ENCODE measurements at places on chromosomes 2 and 18.

- DNase-seq = no peak
Measured at GRCh38 chr2:64268330-64269048, 124.3 kb upstream of the PELI1 start.

DNA sequence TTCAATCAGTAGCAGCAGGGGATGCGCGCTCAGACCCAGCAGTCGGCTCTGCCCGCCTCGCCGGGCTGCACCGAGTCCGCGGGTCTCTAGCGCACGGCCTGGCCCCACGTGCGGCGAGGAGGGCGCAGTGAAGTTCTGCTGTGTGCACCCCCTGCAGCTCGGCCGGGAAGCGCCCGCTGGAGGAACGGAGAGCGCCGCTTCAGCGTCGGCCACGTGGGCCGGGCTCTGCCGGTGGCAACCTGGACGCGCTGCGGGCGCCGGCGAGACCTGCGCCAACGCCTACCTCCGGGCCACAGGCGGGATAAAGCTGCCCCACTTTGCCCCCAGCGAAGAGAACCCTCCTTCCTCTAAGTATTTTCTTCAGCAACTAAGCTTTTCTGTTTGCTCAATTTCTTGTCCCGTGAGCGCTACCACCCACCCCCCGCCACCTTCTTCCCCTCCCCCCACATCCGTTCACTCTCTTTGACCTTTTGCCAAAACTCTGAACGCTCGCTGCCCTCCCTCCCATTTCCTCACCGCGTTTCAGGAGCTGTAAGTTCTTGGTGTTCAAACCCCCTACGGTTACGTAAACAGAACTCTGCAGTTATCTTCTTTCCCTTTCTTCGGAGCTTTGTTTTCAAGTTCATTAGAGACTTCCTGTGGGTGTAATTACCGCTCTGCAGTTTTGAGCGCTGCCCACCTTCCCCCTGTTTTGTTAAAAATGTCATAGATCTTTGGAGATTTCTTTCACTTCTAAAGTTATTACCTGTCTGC lies 42.6 kb upstream of the EDAR start:
- peak; percentile 58 for DNase-seq

- DNase-seq = no peak
Measured at GRCh38 chr2:241011751-241012510, 13.5 kb downstream of the SNED1 start.

DNA sequence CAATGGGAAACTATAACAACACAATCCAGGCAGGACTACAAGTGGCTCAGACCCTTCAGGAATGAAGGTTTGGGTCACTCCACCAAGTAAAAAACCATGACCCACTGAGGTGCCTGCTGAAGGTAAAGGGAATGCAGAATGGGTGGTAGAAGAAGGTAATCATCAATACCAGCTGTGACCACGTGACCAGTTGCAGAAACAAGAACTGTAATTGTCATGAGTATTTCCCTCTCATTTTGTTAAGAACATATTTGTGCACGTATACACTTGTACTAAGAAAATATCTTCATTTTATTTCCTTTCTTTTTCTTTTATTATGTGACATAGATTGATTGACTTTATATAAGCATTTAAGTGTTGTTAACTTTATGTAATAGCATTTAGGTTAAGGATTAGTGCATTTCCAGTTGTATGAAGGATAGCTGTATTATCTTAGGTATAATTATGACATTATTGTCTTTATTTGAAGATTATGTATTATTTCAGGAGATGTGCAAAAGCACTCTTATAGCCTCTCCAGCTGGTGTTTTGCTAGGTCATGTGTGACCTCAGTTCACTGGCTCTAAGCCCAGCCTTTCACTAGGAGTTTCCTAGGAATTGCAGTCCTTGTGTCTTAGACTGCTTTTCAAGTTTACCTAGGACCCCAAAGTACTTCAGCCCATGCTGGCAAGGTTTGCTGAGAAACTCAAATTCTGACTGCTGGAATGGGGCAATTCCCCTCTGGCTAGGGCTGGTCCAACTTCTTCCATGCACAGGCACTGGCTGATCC lies 125.7 kb upstream of the DPP10 start:
- DNase-seq = no peak

GRCh38 chr18:27780061-27780745 lies 396.7 kb downstream of the CDH2 start:
- DNase-seq = no peak

DNA sequence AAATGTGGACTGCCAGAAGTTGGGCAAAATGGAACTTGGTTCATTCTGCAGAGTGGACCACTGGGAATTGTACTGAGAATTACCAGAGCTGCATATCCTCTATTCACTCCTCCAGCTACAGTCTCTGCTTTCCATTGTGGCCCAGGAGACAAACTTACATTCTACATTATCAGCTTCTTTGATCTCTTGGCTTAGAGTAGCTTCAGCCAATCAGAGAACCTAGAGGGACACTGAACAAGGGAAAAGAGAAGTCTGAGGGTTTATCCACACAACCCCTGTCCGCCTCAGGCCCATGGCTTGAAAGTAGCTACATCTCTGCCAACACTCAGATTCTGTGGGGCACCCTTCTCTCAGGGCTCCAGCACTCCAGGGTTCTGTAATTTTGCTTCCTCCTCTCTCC lies 251.1 kb downstream of the TRIB2 start:
- no peak for DNase-seq

DNA sequence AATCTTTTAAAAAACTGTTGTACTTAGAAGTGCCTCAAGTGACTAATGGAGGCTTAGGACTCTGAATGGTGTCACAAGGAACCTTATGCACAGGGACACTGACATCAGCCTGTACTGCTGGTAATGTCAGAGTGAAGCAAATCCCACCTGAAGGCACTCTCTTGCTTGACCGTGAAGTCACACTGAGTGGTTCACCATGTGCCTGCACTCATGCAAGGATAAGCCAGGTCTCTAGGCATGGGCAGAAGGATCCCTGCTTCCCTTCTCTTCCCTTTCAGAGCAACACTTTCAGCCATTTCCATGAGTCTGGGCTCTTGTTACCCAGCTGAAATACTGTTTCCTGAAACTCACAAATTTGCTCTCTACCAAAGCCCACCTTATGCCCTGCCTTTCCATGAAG lies 123.0 kb downstream of the NEDD4L start:
- DNase-seq = no peak

- DNase-seq = no peak
Measured at GRCh38 chr2:207630491-207630890, 5.3 kb upstream of the METTL21A start.

DNA sequence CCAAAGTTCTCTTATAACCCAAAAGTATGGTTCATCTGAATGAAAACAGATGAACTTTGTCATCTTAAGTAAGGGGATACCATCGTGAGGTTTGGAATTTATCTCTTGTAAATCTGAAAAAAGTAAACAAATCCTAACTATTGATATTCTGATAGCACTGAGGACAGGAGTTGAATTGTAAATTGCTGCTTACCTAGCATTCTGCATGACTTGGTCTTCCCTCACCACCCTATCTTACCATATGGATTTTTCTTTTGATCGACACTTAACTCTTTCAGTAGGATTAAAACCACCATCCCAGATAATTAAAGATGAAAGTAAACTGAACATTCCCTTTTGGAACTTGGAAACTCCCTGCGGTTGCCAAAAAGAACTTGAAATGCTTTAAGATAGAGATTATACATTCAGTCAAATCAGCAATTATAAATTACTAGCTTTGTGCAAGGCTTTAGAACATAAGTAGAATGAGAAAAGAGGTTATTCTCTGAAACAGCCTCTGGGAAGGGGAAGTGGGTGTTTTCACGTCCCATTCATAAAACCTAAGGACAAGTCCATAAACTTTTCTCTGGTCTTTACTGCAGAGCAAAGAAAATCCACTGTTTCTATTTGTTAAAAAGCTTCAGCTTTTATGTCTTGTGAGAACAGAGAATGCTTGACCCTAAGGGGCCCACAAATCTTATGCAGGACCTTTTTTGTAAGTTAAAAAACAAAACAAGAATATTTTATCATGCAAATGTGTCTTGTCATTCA lies 49.7 kb upstream of the ZNF397 start:
- DNase-seq = no peak

DNA sequence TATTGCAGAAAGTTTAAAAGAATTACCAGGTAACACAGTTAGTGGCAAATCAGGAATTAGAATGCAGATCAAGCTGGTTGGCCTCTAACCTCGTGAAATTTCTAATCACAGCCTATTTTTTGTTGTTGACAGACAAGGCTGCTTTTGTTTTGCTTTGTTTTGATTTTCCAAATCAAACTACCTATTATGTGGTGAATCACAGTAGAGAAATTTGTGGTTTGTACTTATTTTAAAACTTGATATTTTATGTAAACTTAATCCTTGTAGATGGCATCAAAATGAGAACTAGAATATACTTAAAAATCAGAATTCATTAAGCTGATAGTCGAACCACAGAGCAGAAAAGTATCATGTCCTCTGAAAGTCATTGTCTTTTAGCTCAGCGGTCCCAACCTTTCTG lies 258.1 kb downstream of the CTNNA2 start:
- DNase-seq = no peak

- no peak for DNase-seq
Measured at GRCh38 chr2:206127656-206128055, 31.6 kb downstream of the NDUFS1 start.

- DNase-seq = no peak
Measured at GRCh38 chr2:69918401-69918800, 3.5 kb downstream of the MXD1 start.

GRCh38 chr2:47309952-47310800 lies 92.8 kb upstream of the MSH2 start:
- DNase-seq = no peak

DNA sequence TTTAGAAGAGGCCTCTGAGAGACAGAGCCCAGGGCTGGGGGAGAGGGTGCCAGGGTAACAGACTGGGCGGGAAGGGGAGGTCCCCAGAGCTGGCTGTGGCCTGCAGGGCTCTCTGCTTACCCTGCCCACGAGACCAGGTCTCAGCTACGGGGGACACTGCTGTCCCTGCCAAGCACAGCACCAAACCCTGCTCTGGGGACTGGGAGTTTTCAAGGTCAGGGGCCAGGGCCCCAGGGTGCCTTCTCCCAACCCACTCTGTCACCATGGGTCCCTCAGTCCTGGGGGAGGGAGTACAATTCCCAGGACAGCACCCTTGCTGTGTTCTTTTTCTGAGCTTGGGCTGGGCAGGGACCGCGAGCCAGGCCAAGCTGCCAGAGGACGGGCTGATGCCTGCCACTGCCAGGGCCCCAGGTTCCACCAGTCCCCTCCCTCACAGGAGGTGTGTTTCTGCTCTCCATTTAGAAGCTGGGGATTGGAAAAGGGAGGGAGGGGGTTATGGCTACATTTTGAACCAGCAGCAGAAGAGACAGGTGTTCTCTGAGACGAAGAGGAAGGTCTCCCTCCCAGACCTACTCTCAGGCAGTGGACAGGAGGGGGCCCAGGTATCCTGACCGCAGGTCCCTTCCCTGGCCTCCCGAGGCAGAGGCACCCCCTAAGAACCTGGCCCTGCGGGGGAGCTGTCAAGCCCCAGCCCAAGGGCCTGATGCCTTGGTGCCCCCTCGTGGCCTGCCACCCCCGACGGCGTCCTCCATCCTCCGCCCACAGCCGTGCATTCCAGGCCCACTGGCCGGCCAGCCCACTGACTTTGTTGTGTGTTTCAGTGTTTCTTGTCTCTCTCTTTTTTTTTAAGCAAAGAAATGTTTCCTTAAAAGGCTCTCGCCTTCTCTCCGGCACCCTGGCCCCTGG lies 80.4 kb downstream of the TNS1 start:
- DNase-seq = no peak

GRCh38 chr18:54228364-54228763 lies 3.9 kb upstream of the MBD2 start:
- no peak for DNase-seq

DNA sequence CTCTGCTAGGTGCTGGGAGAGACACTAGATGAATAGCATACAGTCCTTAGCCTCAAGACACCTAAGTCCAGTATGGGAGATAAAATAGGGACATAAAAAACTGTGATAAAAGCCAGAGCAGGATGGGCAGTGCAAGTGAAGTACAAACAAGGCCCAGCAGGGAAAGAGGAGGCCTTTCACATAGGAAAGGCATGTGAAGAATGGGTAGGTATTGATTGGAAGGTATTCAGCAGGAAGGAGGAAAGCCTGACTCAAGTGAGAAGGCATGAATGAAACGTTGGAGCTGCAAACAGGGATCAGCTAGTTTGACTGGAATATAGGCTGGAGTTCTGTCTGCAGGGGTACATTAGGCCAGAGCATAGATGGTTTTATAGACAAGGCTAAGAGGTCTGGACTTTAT lies 11.0 kb upstream of the CXCR4 start:
- DNase-seq = no peak

DNA sequence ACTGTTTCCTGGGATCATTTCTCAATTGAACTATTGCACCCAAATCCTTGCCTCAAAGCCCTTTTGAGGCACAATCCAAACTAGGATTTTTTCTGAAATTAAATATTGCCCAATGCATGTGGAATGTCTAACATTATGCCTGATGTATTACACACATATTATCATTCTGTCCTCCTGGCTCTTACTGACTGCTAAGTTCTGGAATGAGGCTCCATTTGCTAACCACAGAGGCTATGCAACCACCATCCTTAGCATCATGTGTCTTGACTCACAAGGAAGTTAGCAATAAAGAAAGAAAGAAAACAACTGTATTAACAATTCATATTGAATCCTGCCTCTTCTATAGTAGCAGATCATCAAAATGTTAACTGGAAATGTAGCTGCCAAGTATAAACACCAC lies 1142.7 kb downstream of the CNTNAP5 start:
- no peak for DNase-seq

GRCh38 chr18:49645841-49646351 lies 84.0 kb downstream of the LIPG start:
- no peak for DNase-seq

DNA sequence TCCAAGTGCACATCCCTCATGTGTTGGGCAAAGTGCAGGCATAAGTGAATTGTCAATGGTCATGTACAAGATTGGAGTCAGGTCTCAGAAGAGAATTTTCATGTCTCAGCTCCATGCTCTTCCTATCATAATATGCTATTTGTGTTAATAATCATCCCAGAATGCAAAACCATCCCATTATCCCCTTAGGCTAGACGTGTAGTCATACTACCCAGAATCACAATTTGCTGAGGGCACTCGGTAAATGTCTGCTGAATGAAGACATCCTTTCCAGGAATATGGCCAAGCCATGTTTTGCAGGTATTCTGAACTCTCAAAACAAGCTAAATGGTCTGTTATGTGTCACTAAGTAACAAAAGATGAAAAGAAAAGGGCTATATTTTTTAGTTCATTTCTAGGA lies 263.8 kb downstream of the RAD51AP2 start:
- DNase-seq = no peak

- DNase-seq = no peak
Measured at GRCh38 chr2:12543076-12543977, 173.4 kb upstream of the TRIB2 start.
